ENCODE measurements at places on chromosomes 2 and 18.

DNA sequence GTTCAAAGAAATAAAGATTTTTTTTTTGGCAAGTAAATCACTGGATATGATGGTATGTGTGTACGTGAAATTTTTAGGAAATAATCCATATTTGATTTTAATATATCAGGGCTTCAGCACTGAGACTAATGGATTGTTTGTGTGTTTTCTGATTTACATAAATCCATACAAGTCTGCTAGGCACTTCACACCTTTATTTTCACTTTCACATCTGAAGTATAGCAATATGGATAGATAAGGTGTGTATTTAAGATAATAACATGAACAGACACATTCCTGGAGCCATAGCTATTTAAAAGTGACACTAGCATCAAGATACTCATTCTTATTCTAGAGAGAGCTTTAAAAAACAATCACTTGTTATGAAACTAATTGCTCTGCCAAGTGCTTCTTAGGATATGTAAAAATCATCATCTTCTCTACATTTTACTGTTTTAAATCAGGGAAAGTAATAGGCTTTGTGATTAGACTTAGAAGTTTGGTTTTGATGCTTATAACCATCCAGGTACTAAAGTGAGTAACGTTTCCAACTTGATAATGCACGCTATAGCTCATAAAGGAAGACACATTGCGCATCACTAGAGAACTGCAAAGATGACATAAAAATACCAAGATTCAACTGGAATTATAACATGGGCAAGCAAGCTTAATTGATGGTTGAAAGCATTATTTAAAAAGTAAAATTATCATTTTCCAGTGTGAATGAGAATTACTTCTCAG lies 208.9 kb downstream of the ZEB2 start:
- no peak for DNase-seq

GRCh38 chr2:51734115-51734514 lies 702.2 kb upstream of the NRXN1 start:
- no peak for DNase-seq

DNA sequence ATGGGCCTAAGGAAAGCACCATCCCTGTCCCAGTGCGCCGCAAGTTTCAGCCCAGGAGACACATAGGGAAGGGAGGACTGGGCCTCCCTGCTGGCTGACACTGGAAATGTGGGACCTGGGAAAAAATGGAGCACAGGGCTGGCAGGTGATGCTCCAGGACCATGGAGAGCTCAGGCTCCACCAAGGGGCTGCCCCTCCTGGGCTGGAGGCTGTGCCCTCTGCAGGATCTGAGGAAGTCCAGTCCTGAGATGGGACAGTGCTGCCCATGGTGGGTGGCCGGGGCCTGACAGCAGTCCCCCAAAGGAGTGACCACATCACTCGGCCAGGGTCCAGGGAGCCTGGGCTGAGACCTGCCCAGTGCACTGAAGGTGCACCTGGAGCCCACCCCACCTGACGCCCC lies 108.6 kb upstream of the TEKT4 start:
- DNase-seq = no peak

DNA sequence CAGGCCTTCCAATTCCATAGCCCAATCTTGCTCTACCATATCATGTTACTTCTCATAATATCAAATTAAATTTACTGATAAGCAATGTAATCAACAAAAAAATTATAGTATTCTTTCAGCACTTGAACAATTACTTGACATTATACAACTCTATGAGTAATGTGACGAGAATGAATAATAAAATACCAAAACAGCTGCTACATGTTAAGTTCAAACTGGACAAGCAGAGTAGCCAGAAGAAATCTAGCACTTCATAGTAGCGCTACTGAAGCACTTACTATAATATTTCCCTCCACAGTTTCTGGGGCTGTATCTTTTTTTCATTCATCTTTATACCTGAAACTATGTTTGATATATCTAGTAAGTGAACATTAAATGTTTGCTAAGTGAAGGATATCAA lies 14.9 kb downstream of the PPP3R1 start:
- DNase-seq = no peak

DNA sequence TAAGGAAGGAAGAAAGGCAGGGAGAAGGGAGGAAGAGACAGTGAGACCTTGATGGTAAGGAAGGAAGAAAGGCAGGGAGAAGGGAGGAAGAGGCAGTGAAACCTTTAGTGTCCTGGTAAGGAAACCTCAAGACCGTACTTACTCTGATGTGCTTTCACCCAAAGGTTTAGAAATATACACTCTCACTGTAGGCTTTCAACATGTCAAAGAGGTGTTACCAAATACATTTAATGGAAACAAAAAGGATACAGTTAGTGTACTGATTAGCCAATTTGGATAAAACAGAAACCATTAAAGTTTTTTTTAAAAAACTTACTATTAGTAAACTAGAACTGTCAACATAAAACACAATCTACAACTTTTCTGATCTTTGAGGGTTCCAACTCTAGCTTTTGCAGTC lies 7.1 kb downstream of the FBXO15 start:
- no peak for DNase-seq

- peak; percentile 46 for DNase-seq
Observed at GRCh38 chr2:39778775-39779340, at the start of gene THUMPD2. THUMPD2 (minus strand) TSS chr2:39779258; CDS start chr2:39779239, 19 bp downstream.

- DNase-seq = no peak
Observed at GRCh38 chr2:192128655-192129054, 66.1 kb downstream of the TMEFF2 start.

- DNase-seq = no peak
Observed at GRCh38 chr2:36655453-36655852, 41.1 kb upstream of the VIT start.

GRCh38 chr18:27540111-27540510 lies 355.0 kb upstream of the CHST9 start:
- DNase-seq = no peak

GRCh38 chr2:240482141-240482540 lies 46.7 kb downstream of the GPC1 start:
- DNase-seq = no peak

DNA sequence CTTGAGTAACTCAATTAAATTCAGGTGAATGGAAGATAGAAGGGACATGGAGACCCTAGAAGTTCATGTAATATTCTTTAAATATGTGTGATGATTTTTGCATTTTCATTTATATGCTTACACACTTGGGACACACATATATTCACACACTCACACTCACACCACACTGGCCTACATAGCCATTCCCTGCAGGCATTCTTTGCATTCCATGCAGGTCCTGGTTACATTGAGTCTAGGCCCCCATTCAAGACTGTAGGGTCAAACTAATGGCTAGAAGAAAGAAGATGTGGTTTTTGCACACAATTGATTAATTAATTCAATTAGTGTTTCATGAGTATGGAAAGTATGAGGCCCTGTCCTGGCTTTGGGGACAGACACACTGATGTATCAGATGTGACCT lies 249.4 kb downstream of the HNMT start:
- no peak for DNase-seq

GRCh38 chr2:39114771-39115170 lies 6.1 kb downstream of the SOS1 start:
- no peak for DNase-seq

DNA sequence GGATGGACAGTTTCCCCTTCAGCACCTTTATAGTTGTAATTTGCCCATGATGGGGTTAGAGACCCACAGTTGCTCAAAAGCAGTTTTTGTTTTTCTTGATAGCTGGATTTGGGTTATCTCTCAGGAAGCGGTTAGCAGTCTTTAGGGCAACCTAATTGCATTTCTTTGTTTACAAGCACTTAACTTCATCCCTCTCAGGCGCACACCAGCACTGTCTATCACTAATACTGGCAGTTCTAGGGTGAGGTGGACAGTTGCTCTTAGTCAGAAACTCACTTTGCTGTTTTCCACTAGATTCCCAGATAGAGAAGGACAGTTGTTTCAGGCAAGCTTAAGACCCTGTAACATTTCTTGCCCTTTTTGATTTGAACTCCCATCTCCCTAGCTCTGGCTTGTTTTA lies 146.0 kb downstream of the AGAP1 start:
- no peak for DNase-seq

DNA sequence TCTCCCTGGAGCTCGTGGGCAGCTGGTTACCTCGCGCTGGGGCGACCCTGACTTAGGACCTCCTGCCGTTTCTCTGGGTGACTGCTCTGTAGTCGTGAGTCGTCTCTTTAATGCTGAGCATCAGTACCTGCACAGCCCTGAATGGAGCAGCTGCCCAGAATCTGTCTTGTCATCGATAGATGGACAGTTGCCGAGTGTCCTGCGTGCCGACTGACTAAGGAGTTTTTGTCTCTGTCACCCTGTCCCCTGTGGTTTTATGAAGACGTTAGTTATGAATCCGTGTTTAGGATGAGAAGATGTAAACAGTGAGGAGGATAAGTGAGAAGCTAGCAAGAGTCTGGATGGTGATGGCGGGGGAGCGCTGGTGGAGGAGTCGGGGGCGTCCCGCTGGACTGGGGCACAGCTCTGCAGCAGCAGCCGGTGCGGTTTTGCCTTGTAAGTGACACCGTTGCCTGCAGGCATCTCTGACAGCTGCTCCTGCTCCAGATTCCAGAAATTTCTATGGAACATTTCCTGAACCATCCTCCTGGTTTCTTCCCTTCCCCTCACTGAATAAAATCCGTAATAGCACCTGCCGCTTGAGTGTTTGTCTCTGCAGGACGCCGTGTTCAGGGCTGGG lies 13.3 kb downstream of the AGAP1 start:
- no peak for DNase-seq

DNA sequence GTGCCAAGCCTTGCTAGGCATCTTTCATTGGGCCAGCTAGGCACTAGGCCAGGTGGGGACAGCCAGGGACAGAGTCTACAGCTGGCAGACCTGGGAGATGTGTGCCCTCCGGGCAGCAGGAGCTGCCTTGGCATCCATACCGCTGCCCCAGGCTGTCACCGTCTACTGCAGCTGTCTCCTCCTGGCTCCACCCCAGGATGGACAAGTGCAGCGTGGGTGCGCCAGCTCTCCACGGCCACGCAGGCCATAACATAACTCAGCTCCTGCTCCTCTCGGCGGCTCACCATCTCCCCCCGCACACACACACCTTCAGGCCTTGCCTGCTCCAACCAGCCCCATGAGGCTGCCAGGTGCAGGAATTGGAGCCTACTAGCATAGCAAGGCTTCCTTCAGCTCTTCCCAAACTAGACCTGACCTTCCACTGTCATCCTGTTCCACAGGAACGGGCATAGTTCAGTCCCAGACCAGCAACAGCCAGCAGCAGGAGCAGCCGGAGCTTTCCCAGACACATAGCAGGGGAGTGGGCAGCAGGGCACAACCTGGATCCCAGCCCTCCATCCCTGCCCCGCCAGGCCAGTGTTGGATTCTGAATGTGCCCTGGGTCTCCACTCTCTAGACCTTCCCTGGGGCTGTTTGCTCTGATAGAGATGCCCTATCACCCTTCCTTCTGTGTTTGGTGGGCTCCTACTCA lies 2.5 kb upstream of the ADRA2B start:
- DNase-seq = no peak

- no peak for DNase-seq
Observed at GRCh38 chr2:33411765-33412164, 64.7 kb upstream of the RASGRP3 start.

DNA sequence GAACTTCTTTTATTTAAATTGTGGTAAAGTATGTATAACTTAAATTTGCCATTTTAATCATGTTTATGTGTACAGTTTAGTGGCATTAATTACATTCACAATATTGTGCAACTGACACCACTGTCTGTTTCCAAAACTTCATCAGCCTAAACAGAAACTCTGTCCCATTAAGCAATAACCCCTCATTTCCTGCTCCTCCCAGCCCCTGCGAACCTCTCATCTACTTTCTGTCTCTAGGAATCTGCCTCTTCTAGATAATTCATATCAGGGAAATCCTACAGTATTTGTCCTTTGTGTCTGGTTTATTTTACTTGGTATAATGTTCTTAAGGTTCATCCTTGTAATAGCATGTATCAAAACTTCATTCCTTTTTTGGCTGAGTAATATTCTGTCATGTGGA lies 75.1 kb downstream of the BOLA3 start:
- no peak for DNase-seq
